Stimulated activated CD4-positive, alpha-beta T cell treated with anti-CD3 and anti-CD28 coated beads, Interleukin-1b, Interleukin-23, amount 100 ng/mL, for 1 hour (primary cell): ENCODE measurements at places on chromosomes 12 and 14.

DNA sequence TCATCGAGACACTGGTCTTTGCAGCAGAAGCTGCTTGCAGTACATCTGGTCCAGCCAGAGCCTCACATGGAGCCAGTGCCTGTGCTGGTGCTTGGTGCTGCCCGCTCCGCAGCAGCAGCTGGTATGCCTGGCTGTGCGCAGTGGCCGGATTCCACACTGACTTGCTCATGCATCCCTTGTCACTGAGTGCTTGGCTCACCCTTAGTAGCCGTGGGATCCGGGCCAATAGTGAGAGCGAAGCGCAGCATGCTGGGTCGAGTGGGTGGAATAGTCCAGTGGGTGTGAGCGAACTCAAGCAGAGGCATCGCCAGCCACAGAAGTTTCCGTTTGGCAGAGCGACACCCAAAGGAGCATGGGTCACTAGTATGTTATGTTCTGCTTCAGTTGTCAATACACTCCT is 10.1 kb upstream of the FBXO33 start:
- DNase-seq = no peak

- no peak for DNase-seq
Measured at GRCh38 chr12:56034586-56035332, 7.0 kb upstream of the RPS26 start.

DNA sequence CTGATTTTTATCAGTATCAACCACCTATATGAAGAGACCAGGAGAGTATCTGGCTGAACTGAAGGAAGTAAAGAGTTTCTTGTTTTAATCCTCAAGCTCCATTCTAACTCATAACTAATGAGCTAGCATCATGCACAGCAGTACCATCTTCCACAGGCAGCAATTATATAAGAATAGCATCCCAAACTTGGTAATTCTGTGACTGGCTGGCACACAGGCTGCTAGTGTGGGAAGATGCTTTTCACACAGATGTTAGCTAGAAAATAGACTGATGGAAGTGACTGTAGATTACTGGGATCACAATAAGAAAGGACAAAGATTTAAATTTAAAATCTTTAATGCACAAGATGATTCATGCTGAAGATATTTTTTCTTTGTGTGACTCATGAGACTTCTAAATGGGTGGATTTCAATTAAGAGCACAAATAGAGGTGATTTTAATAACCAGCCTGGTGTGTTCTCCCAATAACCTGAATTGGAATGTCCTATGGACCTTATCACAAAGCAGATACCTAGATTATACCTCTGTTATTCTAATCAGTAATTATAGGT is 417.7 kb upstream of the ATXN7L3B start:
- no peak for DNase-seq

- DNase-seq = no peak
Measured at GRCh38 chr14:104582662-104583061, 3.1 kb downstream of the C14orf180 start.

DNA sequence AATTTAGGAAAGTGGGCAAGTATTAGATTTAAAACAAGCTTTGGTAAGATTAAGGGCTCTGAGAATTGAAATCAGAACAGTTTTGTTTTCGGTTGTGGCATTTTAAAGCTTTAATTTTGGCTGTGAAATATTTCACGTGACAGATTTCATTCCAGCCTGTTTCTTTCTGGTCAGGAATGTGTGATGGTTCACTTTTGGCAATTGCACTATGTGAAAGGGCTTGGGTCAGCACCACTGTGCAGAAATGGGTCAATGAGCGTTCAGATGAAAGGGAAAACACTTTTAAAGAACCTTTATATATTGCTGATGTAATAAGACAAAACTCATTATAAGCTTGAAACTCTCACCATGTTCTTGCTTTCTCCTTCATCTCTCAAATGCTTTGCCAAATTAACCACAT is 17.1 kb downstream of the NUBPL start:
- DNase-seq = no peak

GRCh38 chr12:30692470-30692869 is 3.2 kb downstream of the IPO8 start:
- DNase-seq = no peak

DNA sequence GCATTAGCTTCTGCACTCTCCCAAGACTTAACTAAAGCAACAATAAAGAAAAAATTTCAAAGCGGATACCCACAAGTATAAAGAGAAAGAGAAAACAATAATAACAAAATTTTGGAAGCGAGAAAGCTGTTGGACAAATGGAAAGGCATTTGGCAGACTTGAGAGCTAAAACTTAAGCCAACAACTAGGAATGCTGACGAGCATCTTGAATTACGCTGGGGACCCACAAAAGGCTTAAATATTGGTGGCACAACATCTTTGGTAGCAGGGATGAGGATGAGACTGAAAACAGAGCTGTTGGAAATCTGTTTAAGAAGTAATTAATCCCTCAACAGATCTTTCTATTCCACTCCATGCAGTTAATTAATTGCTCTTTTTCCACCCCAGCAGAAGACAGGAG is 49.8 kb downstream of the LLPH start:
- no peak for DNase-seq

DNA sequence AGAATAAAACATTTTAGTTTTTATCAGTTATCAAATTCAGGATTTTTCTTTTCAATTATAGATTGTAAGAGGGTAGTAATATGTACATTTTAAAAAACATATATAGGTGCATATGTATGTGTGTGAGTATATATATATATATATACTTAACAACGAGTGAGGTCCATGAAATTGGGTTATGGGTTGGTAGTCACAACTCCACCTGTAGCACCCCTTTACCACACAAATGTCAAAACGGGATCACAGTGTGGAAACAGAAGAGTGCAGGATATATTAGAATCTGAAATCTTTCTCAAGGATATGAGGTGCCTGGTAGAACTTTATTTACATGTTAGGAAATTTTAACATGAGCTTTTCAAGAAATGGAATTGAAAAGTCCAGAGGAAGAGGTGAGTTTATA is 31.3 kb downstream of the MIA2 start:
- DNase-seq = no peak

DNA sequence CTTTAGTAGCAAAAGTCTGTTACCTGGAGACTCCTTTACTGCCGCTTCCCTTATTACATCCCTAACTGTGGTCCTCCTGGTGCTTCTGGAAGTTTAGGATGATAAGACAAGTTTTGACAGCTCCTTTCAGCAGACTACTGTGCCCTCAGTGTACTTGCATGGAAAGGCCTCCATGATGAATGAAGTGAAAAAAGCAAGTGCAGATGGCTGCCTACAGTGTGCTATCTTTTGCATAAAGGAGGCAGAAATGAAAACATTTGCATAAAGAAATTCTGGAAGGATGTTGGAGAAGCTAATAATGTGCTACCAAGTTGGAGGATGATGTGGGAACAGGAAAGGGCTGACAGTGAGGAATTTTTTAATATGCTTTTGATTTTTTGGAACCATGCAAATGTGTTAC is 4.5 kb downstream of the TCTN2 start:
- no peak for DNase-seq

- no peak for DNase-seq
Measured at GRCh38 chr14:99575043-99576023, 28.7 kb downstream of the CCDC85C start.

DNA sequence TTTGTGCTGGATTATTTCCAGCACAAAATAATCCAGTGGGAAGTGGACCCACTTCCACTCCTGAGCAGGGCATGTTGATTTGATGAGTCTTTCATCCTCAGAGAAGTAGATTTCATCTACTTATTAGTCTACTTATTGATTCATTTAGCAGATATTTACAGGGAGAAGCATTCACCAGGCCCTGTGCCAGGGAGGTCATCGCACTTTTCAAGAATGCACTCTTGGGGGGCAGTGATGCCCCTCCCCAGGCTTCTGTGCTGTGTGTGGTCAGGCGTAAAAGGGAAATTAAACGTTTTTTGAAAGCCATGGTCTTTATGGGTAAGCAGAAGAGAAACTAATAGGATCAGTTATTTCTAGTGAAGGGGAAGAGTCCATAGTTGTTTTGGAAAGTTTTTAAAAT is 610.7 kb upstream of the TMEM132C start:
- no peak for DNase-seq

DNA sequence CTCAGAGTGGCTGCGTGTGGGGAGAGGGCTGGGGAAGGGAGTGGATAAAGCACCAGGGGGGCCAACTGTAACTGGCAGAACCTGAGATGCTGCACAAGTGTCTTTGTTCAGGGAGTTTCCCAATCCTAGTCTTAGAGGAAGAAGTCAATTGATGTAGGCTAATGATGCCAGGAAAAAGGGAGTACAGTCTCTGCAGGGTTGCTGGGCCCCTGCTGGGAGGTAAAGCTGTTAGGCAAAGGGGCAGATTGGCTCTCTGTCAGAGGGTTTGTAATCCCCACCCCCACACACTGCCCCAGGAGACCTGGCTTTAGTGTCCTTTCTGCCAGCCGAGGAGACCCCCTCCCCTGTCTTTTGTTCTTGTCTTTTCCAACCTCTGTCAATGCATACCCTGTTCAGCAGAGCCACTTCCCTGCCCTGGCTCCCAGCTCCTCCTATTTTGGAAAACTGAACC is 178.4 kb downstream of the KCNA5 start:
- DNase-seq = no peak

DNA sequence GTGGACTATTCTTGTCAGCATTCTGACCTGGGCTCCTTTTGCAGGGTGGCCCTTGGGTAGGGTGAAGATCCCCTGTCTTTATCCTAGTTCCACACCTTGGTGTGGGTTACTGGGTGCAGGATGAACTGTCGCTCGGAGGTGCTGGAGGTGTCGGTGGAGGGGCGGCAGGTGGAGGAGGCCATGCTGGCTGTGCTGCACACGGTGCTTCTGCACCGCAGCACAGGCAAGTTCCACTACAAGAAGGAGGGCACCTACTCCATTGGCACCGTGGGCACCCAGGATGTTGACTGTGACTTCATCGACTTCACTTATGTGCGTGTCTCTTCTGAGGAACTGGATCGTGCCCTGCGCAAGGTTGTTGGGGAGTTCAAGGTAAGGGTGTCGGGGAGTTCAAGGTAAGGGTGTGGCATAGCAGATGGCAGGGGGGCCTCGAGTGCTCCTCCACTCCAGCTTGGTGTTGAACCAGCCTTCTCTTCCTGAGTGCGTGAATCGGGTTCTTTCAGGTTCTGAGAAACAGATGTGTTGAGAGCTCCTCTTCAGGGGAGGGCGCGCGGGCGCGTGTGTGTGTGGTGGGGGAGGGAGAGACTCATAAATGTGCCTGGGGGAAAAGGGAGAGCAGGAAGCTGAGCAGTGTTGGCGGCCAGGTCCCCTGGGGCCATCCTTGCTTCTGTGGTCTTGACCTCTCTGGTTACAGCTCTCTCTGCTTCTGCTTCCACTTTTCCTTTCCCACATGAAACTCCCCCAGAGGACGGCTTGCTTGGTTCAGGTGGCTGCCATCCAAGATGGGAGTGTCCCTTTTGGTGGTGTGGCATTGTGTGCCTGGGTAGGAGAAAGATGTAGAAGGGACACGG is 4.0 kb downstream of the ATG101 start:
- no peak for DNase-seq

- DNase-seq = no peak
Measured at GRCh38 chr12:106189341-106189740, 50.6 kb upstream of the NUAK1 start.

- DNase-seq = no peak
Measured at GRCh38 chr12:19382111-19382526, 57.2 kb upstream of the AEBP2 start.

DNA sequence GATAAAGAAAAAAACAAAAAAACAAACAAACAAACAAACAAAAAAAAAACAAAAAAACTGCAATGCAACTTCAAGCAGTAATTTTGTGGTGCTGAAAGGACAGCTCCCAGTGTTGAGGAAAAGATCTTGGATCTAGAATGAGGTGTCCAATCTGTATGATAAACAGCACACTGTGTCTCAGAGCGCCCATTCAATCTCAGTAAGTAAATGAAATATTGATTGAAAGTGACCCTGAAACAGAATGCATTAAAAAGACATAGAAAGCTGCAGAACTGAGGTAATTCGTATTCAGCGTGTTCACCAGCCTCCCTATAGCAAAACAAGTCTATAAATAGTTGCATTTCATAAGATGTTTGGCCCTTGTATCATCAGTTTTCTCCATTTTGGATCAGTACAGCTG is 153.0 kb downstream of the NOVA1 start:
- no peak for DNase-seq

- DNase-seq = no peak
Measured at GRCh38 chr12:104615048-104615561, 158.4 kb downstream of the CHST11 start.

- no peak for DNase-seq
Measured at GRCh38 chr14:37595809-37596621, 586 bp downstream of the TTC6 start.

DNA sequence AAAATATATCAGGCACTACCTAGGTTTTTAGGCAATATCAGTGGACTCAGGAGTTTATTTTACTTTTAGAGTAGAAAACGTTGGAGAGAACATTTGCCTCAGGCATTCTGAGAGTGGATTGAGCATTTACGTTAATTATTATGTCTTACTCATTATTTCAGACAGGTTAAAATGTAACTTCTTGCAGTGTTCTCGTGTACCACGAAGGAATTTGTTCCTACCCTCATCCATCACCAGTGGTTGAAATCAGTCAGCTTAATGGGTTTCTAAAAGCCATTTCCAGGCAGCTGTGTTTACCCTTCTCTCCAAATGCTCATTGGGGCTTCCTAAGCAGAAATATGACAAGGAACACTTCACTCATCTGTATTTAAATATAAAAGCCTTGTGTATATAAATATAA is 9.1 kb upstream of the LDHB start:
- DNase-seq = no peak

- DNase-seq = no peak
Measured at GRCh38 chr12:72753571-72753970, 481.4 kb downstream of the TRHDE start.

GRCh38 chr12:37666069-37666781 is 650.3 kb upstream of the ALG10B start:
- DNase-seq = no peak

DNA sequence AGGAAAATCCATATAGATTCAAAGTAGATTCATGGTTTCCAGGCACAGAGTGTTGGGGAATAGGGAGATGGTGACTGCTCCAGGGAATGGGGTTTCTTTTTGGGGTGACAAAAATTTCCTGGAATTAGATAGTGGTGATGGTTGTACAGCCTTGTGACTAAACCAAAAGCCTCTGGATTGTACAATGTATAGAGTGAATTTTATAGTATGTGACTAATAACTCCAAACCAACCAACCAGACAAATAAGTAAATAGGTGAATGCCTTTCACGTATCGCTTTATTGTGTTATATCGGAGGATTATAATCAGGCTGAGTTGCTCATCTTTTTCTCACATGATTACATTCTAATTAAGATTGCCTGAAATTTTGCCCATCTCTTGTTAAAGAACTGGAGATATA is 24.6 kb upstream of the PPFIBP1 start:
- no peak for DNase-seq
